ENCODE measurements at places on chromosomes 7 and 10. TPM values are rescaled to one million over a fixed set of nuclear protein-coding genes. Genes with fewer than 3 reads are reported as not detected.

The CAMK2B gene
- total RNA-seq, result not detected

The SPDYE1 gene
- total RNA-seq, result 0.20 TPM

The ITGB8 gene
- 0.06 TPM for total RNA-seq

- H3K4me1 ChIP-seq, result no peaks in the 10 kb centered on the region
- no peak for DNase-seq
- no peaks in the 10 kb centered on the region for H3K36me3 ChIP-seq
- no peak overlapping the region for H3K4me3 ChIP-seq
- H3K27ac ChIP-seq, result no peak overlapping the region
Observed at GRCh38 chr7:64602086-64602485, 39.2 kb upstream of the ZNF680 start.

DNA sequence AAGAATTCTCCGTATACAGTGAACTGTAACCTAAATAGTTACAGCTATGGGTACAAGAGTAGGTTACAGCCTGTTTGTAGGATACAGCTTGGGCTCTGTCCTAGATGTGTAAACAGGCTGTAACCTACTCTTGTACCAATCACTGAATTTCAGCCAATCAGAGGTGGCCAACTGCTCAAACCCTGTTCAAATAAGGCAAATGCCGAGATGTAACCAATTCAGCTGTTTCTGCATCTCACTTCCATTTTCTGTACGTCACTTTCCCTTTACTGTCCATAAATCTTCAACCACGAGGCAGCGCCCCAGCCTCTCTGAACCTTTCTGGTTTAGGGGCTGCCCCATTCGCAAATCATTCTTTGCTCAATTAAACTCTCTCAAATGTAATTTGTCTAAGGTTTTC is 8.3 kb upstream of the MMP21 start:
- DNase-seq, result no peak
- H3K27ac ChIP-seq, result no peak overlapping the region
- H3K4me1 ChIP-seq, result peaks cover 14% of the 10 kb centered on the region
- no peaks in the 10 kb centered on the region for H3K27me3 ChIP-seq
- no peak overlapping the region for H3K4me3 ChIP-seq

GRCh38 chr7:31633894-31634494 is 53.0 kb upstream of the PPP1R17 start:
- H3K4me1 ChIP-seq, result no peaks in the 10 kb centered on the region
- DNase-seq, result no peak
- H3K27me3 ChIP-seq, result no peaks in the 10 kb centered on the region
- H3K4me3 ChIP-seq, result no peak overlapping the region

DNA sequence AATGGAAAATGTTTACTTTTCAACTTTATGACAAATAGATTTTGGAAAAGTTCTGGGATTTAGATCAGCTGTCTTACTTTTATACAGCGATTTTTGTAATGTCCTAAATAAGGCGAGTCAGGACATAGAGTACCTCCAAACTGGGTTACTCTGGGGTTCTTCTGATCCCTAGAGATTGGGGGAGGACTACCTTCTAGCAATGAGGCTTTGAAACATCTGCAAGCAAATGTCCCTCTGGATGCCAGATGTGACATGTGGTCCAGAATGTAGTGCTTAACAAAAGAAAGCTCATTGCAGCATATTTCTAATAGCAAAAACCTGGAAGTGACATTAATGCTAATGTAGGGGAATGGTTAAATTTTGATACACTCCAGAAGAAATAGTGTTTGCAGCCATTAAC is 36.1 kb downstream of the ABRAXAS2 start:
- no peaks in the 10 kb centered on the region for H3K4me1 ChIP-seq
- no peak for DNase-seq
- H3K4me3 ChIP-seq, result no peak overlapping the region
- H3K36me3 ChIP-seq, result peaks cover 13% of the 10 kb centered on the region

- H3K27me3 ChIP-seq, result no peaks in the 10 kb centered on the region
- H3K4me3 ChIP-seq, result no peak overlapping the region
- no peaks in the 10 kb centered on the region for H3K36me3 ChIP-seq
- H3K27ac ChIP-seq, result no peak overlapping the region
- DNase-seq, result no peak
Observed at GRCh38 chr7:11749629-11750028, 82.4 kb downstream of the THSD7A start.

DNA sequence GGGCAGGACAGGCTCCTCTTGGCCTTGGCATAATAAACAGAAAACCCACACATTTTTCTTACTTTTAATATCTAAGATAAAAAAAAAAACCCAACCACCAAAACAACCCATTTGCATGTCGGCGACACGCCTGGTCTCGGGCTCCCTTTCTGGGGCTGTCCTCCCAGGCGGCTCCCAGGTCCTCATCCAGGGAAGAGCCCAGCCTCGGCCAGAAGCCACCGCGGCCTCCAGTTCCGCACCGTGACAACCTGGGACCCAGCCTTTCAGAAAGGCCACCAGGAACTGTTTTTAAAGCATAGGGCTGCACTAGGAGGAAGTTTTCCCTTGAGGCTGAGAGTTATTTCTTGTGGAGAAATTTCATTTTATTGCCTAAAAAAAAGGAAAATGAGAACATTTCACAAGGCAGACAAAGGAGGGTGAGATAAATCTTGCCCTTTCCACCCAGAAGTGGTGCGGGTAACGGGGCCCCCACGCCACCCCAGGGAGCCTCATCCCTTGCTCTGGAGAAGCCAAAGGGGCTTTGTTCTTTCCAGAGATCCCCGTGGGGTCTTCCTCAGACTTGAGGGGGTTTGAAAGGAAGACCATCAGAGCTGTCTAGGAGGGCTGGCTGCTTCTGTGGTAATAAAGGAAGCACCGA is 39.2 kb upstream of the MKRN1 start:
- H3K36me3 ChIP-seq, result no peaks in the 10 kb centered on the region
- DNase-seq, result no peak
- no peak overlapping the region for H3K4me3 ChIP-seq
- no peak overlapping the region for H3K27ac ChIP-seq

GRCh38 chr10:34183016-34183796 is 631.9 kb downstream of the PARD3 start:
- no peaks in the 10 kb centered on the region for H3K4me1 ChIP-seq
- H3K27me3 ChIP-seq, result no peaks in the 10 kb centered on the region
- H3K4me3 ChIP-seq, result no peak overlapping the region
- no peak for DNase-seq
- no peaks in the 10 kb centered on the region for H3K36me3 ChIP-seq
